SK-N-MC (cell line): ENCODE measurements at places on chromosomes 3 and 15.

DNA sequence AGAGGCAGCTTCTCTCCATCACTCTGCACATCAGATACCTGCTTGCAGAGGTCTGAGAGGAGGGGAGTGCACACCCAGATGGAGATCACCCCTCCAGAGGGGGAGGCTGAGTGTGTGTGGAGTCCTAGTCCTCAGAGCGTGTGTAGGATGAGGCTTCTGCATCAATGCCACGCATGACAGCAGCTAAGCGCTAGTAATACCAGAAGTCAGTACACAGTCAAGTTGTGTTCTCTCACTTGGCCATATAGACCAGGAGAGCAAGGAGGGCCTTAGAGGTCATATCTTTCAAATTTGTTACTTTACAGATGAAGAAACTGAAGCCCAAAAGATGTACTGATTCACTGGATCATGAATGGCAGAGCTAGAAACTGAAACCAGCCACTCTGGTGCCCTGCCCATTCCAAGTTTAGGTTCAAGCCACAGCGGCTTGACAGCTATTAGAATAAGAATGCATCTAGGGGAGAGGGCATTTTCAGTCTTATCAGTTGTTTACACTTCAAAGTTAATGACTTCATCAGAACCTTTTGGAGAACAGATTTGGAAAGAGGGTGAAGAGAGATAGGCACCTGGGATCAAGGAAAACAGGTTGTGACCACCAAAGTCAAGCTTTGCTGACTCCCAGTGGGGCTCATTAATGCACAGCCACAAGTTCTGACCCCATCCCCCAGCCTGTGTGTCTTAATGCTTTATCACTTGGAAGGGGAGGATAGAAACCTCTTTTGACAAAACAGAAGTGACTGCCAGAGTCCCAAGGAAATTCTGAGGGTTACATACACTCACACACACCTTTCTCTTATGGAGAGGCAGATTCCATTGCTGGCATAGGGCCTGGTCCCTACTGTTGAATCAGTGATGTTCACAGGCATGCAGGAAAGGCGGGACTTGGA, 310.3 kb downstream of the CHST2 start:
- DNase-seq: no peak

- DNase-seq: no peak
These were observed 133.8 kb downstream of the GMNC start for GRCh38 chr3:190728574-190729246.

DNA sequence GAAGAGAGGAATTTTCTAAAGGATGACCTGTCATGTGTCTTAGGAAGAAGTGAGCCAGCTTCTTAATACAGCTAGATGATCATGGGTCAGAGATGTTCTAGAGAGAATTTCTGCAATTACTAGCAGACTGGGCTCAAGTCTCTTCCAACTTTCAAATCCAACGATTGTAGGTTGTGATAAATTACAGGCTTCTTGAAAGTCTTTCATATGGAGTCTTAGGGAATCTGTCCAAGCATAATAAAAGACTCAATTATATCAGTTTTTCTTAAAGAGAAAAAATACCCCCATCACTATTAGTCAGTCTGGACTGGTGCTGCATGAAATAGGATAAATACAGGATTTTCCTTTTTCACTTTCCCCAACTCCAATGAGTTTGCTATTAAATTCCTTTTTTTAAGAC, 59.1 kb downstream of the DRD3 start:
- no peak for DNase-seq

DNA sequence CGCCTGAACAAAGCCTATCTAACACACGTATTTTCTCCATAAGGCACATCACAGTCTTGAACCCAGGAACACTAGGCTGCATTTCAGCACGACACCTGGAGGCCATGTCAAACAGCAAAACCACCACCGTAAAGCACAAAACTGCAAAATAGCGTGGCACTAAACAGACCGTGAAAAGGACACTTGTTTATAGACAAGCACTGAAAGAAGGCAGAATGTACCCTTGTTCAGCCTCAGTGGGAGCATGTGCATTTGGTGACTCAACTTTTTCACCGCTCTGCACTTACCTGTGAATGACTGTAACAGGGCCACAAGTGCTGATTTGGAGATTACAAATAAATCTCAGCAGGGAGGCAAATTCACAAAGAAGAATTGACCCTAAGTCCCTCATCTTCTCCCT, 80.8 kb downstream of the ISG20 start:
- no peak for DNase-seq

- no peak for DNase-seq
These were observed 343.7 kb downstream of the ERC2 start for GRCh38 chr3:56124546-56124945.

DNA sequence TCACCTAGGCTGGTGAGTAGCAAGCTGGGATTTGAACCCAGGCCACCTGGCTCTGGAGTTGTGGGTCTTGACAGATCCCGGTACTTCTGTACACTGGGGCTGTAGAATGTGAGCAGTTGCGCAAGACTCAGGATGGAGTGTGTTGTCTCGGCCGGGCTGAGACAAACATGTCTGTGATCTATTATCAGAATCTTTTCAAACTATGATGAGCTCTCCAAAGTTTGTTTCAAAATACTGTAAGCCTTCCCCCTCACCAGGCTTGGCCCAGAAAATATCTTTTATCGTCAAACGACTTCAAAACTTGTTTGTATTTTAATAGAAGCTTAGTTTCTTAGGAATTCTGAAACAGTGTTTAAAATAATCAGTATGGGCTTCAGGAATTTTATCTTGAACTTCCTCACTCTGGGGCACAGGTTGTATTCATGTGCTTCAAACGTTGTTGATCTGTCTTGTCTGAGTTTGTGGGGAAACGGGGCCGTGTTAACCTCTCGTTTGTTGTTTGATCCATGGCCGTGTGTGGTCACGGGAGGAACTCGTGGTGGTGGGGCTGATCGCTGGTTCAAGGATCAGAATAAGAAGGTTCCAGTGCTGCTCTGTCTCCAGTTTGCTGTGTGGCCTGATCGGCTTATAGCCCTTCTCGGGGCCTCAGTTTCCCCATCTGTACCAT, 40.3 kb upstream of the TFRC start:
- no peak for DNase-seq

GRCh38 chr3:113620091-113620490, 76.4 kb downstream of the USF3 start:
- no peak for DNase-seq

GRCh38 chr3:4859788-4860187, 119.4 kb upstream of the BHLHE40 start:
- no peak for DNase-seq

- no peak for DNase-seq
These were observed 3.9 kb downstream of the ITIH3 start for GRCh38 chr3:52798376-52798977.

GRCh38 chr15:98240303-98240702, 279.8 kb downstream of the ARRDC4 start:
- no peak for DNase-seq

DNA sequence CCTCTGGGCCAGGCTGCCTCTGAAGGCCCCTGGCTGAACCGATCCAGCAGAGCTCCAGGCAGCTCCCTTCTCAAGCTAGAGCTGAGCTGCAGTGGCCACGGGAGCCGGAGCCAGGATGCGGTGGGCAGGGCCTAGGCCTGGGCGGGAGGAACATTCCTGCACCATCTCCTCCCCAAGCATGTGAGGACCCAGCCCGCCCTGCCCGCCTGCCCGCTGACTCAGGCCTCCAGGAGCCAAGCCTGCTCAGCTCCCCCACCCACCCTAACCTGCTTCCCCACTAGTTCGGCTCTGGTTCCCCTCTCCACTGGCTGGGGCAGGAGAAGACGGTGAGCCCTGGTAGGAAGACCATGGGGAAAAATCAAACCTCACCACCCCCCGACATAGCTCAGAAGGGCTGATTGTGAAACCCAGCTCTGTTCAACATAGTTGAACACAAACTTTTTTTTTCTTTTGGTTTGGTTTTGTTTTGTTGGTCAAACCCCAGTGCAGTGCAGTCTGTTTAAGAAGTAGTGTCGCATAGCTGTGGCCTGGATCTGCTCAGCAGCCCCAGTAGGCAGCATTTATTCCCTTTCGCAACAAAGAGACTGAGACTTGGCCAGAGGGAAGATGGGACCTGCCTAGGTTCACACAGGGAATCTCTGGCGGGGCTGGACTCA, 13.5 kb downstream of the SNX33 start:
- no peak for DNase-seq

GRCh38 chr3:22907161-22907780, 295.9 kb upstream of the UBE2E2 start:
- DNase-seq: no peak

DNA sequence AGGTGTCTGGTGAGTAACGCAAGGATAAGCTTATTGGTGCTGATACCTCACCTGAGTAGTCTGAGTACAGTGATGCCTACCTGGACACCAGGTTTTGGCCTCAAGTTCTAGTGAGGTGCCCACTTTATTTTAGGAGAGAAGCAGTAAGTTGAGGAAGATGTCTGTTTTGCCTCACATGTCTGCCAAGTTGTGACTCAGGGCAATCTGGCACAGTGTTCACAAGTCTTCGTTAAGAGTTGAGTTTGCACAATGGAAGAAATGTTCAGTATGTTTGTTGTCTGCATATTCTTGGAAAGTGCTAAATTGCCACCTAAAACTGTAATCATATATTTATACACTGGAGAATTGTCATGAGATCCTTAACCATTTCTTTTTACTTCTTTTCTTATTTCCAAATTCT, 122.2 kb downstream of the KCNH8 start:
- no peak for DNase-seq

DNA sequence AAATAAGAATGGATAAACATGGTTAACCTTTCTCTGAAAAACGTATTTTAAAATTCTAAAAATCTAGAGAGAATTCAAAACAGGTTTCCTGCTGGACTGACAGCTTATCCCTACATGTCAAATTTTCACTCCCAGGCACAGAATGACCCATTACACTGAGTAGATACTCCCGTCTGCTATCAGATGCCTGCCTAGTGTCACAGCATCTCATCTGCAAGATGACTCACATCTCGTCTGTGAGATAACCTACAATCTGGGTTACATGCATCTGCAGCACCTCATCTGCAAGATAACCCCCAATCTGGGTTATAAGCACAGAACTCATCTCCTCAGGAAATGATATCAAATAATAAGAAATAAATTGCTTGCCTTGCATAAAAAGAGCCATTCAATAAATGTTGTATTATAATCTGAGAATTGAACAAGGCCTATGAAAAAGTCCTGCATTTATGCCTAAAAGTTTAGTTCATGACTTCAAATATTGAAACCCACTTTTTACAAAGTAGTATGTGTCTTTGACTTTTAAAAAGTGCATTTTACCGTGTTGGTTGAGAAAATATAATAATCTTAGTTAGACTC, 188.3 kb upstream of the THBS1 start:
- no peak for DNase-seq
